ENCODE measurements at places on chromosomes 5 and 9. TPM values are rescaled to one million over a fixed set of nuclear protein-coding genes. Genes with fewer than 3 reads are reported as not detected.

Gene SH3RF2
- 272 TPM for total RNA-seq

Gene CORO2A
- total RNA-seq = 0.39 TPM

Gene PCDHA6
- total RNA-seq = 0.20 TPM

Gene ADAMTS2
- 13.6 TPM for total RNA-seq

Gene LCN12
- 10.8 TPM for total RNA-seq

DNA sequence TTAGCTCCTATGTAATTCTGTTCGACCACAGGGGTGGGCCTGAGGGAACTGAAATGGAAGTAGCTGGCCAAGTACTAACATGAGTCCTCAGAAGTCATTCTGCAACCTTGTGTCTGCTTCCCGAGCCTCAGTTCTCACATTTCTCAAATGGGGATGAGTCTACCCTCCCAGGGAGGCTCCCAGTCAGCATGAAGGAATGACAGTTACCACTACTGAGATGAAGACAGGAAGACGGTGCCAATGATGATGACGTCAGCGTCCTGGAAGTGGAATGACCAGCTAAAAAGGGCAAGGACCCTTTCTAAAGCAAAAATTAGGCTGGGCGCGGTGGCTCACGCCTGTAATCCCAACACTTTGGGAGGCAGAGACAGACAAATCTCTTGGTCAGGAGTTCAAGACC is 6.8 kb downstream of the PIP5KL1 start:
- no peak overlapping the region for H3K27ac ChIP-seq
- H3K4me3 ChIP-seq = no peak overlapping the region
- peaks cover 16% of the 10 kb centered on the region for H3K27me3 ChIP-seq
- no peaks in the 10 kb centered on the region for H3K36me3 ChIP-seq
- no peak for DNase-seq

GRCh38 chr5:68070591-68071281 is 144.8 kb upstream of the PIK3R1 start:
- no peak for DNase-seq
- peak overlapping the region; percentile 60 for H3K27ac ChIP-seq
- no peaks in the 10 kb centered on the region for H3K27me3 ChIP-seq
- H3K36me3 ChIP-seq = no peaks in the 10 kb centered on the region
- H3K4me1 ChIP-seq = no peaks in the 10 kb centered on the region
- H3K4me3 ChIP-seq = no peak overlapping the region

DNA sequence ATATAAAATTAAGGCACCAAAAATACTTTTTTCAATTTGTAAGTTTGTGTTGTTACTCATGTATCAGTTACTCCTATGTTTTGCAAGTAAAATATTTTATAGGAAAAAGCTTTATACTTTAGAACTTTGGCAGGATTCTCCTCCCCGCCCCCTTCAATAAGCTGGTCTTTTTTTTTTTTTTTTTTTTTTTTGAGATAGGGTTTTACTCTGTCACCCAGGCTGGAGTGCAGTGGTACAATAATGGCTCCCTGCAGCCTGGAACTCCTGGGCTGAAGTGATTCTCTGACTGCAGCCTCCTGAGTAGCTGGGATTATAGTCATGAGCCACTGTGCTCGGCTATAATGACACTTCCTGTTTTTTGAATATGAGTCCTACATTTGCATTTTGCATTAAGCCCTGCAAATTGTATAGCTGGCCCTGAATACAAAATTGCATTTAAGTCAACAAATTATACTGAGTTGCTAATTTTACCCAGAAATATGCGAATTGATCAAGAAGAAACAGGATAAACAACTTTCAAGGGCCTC is 192.9 kb downstream of the PIK3R1 start:
- no peaks in the 10 kb centered on the region for H3K27me3 ChIP-seq
- no peak overlapping the region for H3K27ac ChIP-seq
- no peak for DNase-seq
- no peaks in the 10 kb centered on the region for H3K4me1 ChIP-seq

DNA sequence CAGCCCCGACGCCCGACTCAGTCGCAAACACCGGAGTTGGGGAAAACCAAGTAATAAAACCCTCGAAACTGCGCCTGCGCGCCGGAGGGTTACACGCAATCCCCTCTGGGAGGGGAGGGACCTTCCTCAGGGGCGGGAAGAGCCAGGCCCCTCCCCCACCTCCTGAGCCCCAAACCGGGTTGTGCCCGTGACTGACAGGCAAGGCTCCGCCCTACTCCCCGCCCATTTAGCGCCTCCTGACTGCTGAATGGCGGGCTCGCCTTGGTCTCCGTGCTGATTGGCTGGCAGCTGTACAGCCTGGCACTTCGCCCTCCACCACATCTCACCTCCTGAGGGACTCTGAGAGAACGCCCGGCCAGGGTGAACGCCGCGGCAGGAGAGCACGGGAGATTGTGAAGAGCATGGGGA is at the start of gene PRDM9:
TSS of gene PRDM9 (plus strand) at position 332 of the 408 bp plus-strand sequence. CDS start 1,425 bp downstream, outside the sequence.
- H3K27ac ChIP-seq = no peak within 1 kb of the TSS
- H3K27me3 ChIP-seq = no peaks in the 10 kb centered on the region
- no peak within 1 kb of the TSS for H3K4me3 ChIP-seq

DNA sequence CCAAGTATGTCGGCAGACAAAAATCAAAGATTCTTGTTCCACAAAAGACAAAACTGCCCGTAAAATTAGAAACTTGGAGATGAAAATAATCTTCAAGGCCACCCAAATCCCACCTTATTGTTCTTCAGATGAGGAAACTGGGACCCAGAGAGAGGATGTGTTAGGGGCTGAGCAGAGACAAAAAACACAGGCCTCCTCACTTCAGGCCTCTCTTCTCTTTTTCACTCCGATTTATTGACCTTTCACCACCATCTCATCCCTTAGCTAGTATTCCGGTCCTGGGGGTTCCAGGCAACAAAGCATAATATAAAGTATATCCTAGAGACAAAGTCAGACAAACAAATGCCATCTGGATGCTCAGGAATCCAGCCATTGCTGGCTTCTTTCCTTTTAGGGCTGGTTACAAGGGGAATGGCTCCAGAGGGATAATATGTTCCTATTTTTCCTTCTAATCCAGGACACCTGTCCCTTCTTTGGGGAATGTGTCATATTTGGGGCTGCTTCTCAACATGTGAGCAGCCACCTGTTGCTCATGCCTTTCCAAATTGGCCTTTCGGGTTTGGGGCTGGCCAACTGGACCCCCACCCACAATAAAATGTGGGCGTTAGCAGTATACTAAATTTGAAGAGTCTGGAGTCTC is 42.2 kb upstream of the AFAP1L1 start:
- no peak overlapping the region for H3K4me3 ChIP-seq
- H3K4me1 ChIP-seq = peaks cover 28% of the 10 kb centered on the region
- peak overlapping the region; percentile 65 for H3K27ac ChIP-seq
- H3K36me3 ChIP-seq = peaks cover 30% of the 10 kb centered on the region
- no peaks in the 10 kb centered on the region for H3K27me3 ChIP-seq

- H3K4me3 ChIP-seq = no peak overlapping the region
- no peak overlapping the region for H3K27ac ChIP-seq
- no peak for DNase-seq
- H3K36me3 ChIP-seq = no peaks in the 10 kb centered on the region
- H3K4me1 ChIP-seq = no peaks in the 10 kb centered on the region
Observed at GRCh38 chr5:97476852-97477534, 293.9 kb upstream of the RIOK2 start.

DNA sequence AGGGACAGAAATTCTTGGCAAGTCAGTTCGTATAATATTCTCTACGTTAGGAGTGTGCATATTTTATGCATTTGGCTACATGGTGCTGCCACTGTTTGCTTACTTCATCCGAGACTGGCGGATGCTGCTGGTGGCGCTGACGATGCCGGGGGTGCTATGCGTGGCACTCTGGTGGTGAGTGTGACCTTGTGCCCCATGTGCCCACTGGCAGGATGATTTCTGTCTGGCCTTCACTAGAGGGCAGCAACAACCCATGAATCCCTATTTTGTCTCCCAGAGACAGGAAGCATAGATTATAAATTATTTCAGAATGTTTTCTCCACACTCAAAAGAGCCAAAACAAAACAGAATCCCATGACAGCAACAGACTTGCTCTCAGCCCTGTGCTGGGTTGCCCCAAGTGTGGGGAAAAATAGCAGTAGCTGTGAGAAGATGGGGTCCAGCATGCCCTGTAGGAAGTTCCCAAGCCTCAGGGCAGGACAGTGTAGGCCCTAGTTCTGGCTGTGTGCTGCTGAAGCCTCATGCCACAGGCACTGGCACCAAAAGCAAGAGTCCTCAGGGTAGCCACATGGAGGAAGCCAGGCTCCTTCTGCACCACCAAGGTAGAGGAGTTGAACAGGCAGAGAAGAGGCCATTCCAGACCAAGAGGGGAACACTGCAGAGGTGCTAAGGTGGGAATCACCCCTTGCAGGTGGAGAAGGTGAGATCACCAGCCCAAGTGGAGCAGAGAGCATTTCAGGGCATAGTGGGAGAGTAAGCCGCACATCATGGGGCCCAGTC is 16.0 kb downstream of the SLC22A5 start:
- no peaks in the 10 kb centered on the region for H3K36me3 ChIP-seq
- no peak overlapping the region for H3K27ac ChIP-seq

DNA sequence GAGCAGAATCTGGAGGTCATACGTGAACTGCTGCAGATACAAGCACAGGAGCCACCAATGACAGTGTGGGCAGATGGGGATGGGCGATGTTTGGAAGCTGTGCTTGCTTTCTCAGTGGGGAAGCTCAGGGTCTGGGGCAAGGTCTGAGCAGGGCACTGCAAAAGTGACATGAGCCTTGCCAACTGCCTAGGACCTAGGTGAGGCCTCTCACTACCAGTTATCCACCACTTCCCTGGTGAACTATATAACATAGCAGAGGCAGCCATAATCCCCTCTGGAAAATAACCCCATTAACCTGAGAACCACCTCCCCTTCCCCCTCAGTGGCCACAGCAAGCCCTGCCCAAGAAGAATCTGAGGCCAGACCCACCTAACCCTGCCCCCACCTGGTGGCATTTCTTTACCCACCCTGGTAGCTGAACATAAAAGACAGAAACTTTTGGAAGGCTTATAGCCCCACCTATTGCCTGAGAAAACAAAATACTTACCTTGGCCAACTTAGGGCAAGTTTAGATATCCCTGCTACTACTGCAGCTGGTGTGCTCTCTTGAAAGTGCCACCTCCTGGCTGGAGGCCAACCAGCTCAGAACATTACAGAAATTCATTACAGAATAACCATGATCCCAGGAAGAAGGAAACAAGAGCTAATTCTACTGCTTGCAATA is 18.8 kb upstream of the SPEF2 start:
- H3K4me1 ChIP-seq = no peaks in the 10 kb centered on the region
- H3K27me3 ChIP-seq = no peaks in the 10 kb centered on the region
- no peak overlapping the region for H3K27ac ChIP-seq
- no peaks in the 10 kb centered on the region for H3K36me3 ChIP-seq

DNA sequence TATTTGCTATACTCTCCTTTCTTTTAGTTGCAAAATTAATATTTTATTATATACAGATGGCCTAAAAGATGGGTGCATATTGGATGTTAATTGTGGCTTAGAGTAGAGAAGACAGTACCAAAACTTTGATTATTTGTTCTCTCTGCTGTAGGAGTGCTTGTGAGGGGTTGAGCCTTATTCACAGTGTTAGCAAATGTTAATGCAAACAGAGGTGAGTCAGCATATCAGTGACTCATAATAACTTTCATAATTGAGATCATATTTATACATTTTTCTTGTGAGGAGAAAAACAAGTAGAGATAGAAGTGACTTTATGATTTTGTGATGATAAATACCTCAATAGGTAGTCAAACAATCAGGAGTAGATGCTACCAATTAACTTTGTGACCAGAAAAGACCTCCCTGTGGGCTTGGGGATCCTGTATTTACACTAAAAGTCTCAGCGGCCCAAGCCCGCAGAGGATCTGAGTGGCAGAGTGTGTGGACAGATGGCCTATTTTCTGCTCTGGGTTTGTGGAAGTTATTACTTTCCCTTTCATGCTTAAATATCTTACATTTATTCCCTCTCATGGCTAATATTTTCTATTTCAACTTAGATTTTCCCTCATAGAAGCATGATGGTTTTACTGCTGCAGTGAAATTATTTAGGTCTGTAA is 226.5 kb downstream of the TAF11L14 start:
- no peaks in the 10 kb centered on the region for H3K4me1 ChIP-seq
- DNase-seq = no peak
- H3K27ac ChIP-seq = no peak overlapping the region
- H3K36me3 ChIP-seq = no peaks in the 10 kb centered on the region
- H3K27me3 ChIP-seq = no peaks in the 10 kb centered on the region
